Sigmoid colon (tissue), 7 donors: ENCODE measurements at places on chromosomes 2 and 18.

DNA sequence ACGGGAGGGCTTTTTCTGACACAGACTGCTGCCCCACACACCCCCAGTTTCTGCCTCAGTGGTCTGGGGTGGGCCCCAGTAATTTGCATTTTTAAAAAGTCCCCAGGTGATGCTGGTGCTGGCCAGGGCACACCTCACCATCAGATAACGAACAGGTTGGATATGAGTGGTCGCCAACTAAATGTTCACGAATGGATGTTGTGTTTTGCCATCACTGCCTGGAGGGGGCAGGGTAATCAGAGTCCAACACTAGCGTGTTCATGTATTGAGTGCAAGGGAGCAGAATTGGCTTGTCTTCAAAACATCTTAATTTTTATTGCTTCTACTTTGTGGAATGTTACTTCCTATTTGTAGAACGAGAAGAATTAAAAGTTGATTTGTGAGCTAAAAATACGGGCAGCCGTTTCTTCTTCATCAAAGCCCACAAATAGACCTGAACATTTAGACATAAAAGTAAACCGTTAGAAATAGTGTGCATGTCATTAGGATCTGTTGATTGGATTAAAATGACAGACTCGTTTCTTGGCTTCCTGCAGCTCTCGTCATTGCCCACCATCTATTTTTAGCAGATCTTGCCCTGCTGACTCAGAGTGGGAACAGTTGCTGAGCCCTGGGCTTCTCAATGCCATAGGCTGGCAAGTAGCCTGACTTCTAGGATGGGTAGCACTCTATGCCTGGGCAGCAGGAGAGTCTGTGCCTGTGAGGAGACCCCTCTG lies 45.2 kb downstream of the NCK2 start:
- no peak for DNase-seq

DNA sequence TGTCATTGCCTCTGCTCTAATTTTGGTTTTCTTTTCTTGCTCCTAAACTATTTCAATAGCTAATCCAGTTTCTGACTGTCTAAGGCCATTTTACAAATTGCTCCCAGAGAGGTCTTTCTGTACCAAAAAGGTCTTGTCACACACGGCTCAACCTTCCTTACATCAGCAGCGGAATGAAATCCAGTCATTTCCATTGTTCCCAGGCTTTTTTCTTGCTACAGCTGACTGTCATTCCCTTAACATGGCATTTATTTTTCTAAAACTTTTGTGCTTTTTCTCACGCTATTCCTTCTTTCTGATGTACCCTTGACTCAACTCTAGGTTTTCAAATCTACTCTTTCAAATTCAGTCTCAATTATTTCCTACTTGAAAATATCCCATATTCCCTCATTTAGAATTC lies 24.3 kb downstream of the FAM171B start:
- DNase-seq = no peak

GRCh38 chr18:5449858-5450509 lies 93.8 kb downstream of the EPB41L3 start:
- no peak for DNase-seq

GRCh38 chr18:61337527-61337926 lies 4.3 kb downstream of the CDH20 start:
- no peak for DNase-seq

GRCh38 chr2:240464514-240465241 lies 29.2 kb downstream of the GPC1 start:
- peak; percentile 53 for DNase-seq

DNA sequence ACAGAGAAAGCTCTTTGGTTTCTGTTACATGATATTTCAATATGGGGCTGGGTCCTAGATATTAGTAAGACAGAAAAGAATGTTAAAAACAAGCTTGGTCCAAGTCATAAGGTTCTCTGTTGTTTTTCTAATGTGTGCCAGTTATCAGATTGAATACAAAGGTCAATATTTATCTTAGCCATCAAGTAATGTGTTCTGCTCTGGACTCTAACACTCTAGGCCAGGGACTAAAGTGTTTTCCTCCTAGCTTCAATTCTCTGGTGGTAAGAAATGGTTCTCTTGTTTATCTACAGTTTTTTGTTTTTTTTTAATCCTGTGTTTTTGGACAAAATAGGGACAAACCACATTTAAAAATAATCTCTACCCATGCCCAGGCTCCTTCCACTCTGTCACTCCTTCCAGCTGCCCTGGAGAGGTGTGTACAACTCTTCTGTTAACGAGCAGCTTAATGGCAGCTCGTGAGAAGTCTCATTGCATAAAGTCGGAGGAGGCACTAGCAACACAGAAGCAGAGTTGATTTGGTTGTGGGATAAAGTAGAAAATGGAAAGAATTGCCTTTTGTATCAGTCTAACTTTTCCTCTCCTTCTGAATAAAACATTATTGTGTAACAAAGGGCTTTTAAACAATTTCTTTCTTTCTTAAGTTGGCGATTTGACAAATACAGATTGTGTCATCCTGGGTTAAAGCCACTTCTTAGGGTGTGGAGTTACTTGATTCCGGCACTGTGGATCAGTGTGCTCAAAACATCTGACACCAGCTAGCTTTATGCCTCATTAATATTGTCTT lies 8.0 kb upstream of the SESTD1 start:
- DNase-seq = no peak

GRCh38 chr18:24173997-24174396 lies 35.1 kb downstream of the CABYR start:
- DNase-seq = no peak

DNA sequence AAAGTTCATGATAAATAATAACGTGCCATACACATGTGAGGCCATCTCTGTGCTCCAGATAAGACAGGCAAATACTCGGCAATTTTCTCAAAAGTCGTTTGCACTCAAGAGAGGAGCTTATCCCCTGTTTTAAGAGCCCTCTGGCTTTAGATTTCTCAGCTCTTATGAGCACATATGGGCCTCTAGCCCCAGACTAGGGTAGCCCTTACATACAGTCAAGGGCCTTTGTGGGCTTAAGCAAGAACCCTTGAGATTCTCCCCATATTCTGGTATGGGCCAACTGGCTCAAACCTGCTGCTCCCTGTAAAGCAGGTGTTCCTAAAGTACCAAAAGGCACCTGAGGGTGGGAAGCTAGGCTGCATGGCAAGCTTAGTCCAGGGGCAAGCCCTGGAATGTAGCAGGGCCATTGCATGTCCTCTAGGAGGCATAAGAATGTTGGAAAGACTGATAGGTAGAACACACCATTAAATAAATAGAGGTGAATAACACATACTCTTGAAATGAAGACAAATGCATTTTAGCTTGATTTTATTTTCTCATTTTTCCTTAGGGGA lies 66.1 kb downstream of the FASTKD2 start:
- DNase-seq = no peak

DNA sequence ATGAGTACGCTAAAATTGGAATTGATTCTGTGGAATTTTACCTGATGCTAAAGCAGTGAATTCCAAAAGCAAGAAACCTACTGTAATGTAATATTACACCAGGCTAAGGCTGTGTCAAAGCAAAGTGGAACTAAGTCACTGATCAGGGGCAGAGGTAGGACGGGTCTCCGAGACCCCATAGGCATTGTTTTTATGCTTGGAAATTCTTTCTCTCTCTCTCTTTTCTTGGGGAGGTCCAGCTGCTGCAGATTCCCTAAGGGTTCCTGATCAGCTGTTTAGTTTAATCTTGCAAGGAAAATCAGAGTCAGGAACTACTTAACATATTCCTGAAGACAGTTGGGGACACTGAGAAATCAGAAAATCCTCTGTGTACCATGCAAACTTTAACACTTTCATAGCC lies 220.2 kb downstream of the SRBD1 start:
- no peak for DNase-seq

- no peak for DNase-seq
Observed at GRCh38 chr2:110993557-110994231, 127.0 kb upstream of the BCL2L11 start.

DNA sequence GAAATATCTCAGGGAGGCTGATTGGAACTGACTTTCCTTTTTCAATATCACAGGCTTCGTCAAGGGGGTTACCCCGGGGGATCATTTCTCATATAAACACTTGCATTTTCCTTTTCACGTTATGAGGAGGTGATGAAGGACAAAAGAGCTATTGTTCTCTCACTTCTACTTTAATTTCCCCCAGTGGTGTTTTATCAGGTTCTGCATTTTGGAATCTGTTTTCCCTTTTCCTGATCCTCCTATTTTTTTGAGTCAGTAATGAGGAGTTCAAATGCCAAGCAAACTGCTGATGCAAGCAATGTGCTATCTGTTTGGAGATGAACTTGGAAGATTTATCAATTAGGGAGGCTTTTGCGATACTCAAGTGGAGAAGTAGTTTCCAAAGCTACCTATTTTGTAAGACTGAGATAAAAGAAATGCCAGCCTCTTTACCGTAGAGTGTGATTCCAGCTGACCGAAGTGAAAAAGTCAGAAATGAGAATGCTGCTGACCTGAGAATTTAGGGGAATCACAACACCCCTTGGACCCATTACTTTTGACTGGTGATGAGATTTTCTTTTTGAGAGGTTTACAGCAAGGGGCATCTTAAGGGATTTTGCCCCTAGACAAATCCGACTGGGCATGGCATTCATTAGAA lies 556.0 kb downstream of the RNF144A start:
- no peak for DNase-seq

GRCh38 chr2:150887926-150888325 lies 373.7 kb downstream of the RBM43 start:
- no peak for DNase-seq

DNA sequence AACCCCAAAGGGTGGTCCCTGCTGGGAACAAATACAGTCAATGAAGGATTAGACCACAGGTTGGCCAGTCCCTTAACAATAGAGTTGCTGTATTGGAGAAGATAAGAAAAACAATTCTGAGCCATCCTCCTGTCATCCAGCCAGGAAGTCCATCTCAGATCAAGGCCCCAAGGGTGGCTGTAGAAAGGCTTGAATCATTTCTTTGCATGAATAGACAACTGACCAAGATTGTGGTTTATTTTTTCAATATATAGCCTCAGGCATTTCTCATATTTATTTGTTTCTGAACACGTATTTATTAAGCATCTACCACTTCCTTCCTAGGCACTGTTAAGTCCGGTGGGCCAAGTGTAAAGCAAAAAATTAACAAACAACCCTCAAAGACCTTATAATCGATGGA lies 274.4 kb upstream of the SLC14A2 start:
- no peak for DNase-seq

DNA sequence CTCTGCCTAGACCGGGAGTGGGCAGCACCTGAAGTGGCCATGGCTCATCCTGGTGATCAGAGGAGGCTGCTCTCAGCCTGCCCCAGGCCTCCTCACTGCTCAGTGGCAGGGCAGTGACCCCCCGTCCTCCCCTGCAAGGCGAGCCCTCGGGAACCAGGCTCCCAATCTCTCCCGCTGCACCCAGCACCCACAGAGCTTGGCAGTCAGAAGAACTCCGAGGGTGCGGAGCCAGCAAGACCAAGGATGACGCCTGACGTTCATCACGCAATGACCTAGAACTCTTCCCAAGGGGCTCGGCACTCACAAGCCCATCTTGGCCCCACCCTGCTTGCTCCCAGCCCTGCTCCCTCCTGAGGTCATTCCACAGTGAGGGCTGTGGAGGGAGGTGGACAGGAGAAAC lies 189.8 kb upstream of the SALL3 start:
- peak; percentile 45 for DNase-seq

DNA sequence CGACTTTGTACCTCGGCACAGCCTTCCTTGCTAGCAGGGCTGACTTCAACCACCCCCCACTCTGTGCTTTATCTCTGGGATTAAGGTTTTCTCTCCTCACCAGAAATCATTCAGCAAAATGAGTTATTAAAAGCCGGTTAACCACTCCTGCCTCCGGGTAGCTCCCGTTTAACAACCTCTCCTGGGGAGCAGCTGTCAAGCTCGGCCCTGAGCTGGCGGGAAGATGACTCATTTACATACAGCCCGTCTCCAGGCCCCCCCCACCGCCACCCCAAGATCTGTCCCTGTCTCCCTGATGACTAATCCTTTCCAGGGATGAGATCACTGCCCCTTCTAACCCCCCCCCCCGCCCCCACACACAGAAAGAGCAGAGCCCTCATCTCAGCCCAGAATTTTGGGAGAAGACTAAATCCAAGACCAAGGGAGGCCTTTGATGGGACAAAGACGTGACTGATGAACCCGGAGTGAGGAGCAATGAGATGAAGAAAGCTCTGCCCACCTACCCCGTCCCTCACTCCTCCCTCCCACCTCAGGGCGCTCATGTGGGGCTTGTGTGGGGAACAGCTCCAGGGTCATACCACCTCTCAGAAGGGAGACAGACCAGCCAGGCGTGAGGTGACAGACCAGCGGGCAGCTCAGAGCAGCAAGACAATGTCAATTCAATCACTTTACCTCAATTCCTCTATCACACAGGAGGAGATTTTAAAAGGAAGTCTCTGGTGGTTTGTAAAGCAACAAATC lies 131.4 kb downstream of the MSH2 start:
- DNase-seq = peak; percentile 73

DNA sequence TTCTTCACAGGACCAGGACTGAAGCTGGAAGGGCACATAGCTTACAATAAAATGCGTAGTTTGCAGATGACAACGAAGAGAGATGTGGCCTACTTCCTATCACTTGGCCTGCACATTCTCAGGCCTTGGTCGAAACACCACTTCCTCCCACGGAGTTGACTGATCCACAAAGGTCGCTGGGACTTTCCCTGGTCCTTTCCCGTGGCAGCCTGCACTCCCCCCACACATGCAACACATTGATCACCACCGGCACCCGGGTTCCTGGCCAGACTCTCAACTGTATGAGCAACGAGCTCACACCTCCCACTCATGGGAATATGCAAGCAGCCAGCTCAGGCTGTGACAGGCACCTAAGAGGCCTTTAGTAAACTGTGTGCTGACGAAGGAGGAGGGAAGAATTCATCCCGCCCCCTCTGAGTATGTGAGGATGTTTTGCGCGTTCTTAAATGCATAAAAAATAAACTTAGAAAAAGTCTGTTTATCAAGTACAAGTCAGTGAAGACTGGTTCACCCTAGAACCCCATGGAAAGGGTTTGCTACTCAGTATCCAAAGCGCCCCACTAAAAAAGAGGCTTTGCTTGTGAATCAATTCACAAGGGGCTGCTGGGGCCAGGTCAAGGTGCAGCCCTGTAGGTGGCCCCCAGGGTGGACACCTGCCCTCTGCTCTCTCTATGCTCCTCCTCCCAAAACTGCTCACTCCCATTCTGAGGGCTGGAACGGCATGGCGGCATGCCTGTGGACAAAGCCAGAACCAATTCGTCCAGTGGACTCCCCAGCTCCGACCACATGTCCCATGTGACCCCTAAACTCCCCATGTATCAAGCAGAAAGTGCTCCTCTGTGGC lies 154.3 kb downstream of the EIPR1 start:
- DNase-seq = no peak

GRCh38 chr2:74357627-74358026 lies 14.4 kb upstream of the SLC4A5 start:
- DNase-seq = no peak

GRCh38 chr2:121794233-121794632 lies 38.8 kb downstream of the TSN start:
- DNase-seq = no peak

GRCh38 chr2:46718784-46719183 lies 196.8 kb downstream of the MCFD2 start:
- no peak for DNase-seq

GRCh38 chr2:72292433-72292832 lies 144.8 kb upstream of the CYP26B1 start:
- DNase-seq = no peak

DNA sequence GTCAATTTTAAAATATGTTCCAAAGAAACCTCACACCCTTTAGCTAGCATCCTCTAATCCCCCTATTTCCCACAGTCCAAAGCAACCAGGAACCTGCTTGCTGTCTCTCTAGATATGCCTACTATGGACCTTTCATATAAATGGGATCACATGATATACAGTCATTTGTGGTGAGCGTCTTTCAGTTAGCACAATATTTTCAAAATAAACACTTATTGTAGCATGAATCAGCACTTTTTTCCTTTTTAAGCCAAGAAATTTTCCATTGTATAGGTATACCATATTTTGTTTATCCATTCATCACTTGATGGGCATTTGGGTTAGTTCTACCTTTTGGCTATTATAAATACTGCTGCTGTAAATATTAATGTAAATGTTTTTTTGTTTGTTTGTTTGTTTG lies 223.0 kb upstream of the DOK6 start:
- DNase-seq = no peak
